ENCODE measurements at places on chromosomes 13 and 19.

- DNase-seq: no peak
Measured at GRCh38 chr13:102814025-102814607, 15.2 kb downstream of the BIVM start.

- peak; percentile 58 for DNase-seq
Measured at GRCh38 chr13:39603424-39603947, 493 bp upstream of the LHFPL6 start.

GRCh38 chr19:15144046-15144646 lies 36.9 kb downstream of the SYDE1 start:
- no peak for DNase-seq

- no peak for DNase-seq
Measured at GRCh38 chr13:106883976-106884375, 316.0 kb upstream of the ARGLU1 start.

- DNase-seq: no peak
Measured at GRCh38 chr13:106489849-106490568, 45.5 kb downstream of the EFNB2 start.

- DNase-seq: no peak
Measured at GRCh38 chr19:29537181-29537580, 11.4 kb downstream of the VSTM2B start.

GRCh38 chr13:43472980-43473379 lies 313.8 kb downstream of the ENOX1 start:
- DNase-seq: no peak

GRCh38 chr19:6236310-6237291 lies 43.2 kb downstream of the MLLT1 start:
- DNase-seq: no peak

Measured in NCI-H1417 (cell line).